ENCODE measurements at places on chromosomes 6 and 20. TPM values are rescaled to one million over a fixed set of nuclear protein-coding genes. Genes with fewer than 3 reads are reported as not detected.

The ULBP1 gene
- total RNA-seq: 0.07 TPM

DNA sequence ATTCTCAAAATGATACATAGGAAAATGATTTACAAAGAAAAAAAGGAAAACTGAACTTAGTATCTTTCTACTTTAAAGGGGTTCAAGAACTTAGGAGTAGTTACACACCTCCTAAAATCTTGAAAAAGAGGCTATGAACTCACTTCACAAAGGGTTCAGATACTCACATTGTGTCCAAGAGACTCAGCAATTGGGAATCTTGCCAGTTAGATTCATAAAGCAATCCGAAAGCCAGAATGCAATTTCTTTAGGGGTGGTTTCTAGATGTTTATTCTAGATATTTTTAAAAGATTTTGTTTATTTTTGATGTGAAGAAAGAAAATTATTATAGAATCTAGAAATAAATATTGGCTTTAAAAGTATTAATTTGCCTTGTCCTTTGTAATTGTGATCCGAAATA lies 1.7 kb upstream of the MYB start:
- no peak for ATAC-seq

- ATAC-seq: no peak
Measured at GRCh38 chr20:24612799-24613775, 143.7 kb downstream of the SYNDIG1 start.

DNA sequence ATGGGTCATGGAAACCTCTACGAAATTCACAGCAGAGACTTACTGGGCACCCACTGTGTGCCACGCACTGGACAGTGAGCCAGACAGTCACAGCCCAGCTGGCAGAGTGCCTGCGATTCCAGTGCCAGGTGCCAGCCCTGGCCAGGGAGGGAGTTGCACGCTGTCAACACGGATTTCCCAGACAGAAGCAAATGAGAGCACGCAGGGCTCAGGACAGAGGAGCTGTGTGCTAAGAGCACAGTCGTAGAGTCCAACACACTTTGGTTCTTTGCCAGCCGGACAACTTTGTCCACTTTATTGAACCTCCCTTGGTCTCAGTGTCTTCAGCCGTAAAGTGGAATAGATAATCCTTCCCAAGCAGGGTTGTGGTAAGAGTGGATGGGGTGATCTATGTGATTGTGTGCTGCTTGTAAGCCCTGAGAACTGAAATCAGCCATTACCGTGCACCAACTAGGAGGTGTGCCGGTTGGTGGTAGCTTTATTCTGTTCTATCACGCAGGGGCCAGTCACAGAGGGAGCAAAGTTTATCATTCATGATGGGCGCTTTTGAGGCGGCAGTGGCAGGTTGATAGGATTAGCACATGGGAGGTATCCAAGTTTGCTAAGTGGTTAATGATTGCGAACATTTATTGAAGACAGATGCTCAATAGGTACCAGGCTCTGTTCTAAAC lies 40.6 kb downstream of the SIRPA start:
- ATAC-seq: no peak

DNA sequence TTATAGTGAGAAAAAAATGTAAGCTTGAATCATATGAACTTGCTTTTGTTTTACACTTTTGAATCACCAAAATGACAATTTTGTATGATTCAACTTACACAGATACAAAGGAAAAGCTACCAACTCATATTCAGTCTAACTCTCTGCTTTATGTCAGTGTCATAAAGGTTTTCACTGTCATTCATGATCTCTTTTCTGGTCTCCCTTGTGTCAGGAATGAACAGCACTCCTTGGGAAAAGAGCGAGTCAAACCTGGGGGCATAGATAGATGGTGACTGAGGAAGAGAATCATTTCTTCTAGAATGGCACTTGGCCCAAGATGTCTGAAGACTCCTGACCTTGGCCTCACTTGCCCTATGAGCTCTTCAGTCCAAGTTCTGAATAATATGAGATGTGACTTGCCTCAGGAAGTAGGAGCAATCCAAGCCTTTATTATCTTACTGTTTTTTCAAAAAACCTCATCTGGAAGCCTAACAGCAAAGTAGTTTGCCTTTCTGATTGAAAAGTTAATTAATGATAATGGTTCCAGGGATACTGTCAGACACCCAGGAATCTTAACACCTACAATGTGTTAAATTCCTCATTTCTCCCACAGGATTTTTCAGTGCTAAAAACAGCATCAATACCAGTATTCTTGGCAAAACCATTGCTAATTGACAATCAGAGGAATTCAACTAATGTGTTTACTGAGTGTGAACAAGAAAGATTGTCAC lies 270.0 kb upstream of the HSF2 start:
- ATAC-seq: no peak
